ENCODE measurements at places on chromosomes 11 and 22.
A peak's percentile ranks its signal among the peaks of the same experiment; 100 is the strongest.

- no peak for DNase-seq
These were observed 670.2 kb downstream of the TBC1D22A start for GRCh38 chr22:47432683-47433082.

DNA sequence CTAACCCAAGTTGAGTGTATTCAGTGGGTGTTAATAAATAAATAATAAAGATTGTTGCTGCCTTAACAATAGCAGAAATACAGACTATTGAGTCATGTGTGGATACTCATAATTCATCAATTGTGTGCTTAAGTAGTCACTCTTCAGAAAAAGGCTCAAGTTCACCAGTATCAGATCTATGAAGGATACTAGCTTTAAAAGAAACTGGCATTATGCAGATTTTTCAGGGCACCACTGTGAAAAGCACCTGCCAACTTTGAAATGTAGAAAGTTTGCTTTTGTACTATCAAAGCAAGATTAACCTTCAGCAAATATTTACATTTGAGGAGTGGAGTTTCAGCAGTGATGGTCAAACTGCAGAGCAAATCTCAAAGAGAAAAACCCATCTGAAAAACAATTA lies 20.1 kb upstream of the SYTL2 start:
- no peak for DNase-seq

DNA sequence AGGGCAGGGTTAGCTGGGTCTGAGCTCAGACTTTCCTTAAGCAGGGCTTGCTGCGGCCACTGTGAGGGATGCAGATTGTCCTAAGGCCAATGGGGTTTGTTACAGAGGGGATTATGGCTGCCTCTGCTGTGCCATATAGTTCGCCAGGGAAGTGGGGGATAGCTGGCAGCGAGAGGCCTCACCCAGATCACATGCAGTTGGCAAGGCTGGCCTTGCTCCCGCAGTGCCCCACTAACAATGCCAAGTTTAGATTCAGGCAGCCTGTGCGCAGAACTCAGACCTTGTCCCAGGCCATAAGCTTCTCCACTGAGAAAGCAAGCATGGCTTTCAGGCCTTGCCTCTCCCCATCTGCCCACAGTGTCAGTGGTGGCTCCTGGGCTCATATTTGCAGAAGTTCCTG lies 4.7 kb upstream of the APOL2 start:
- DNase-seq = no peak

- DNase-seq = no peak
These were observed 42.2 kb upstream of the FAM181B start for GRCh38 chr11:82775736-82776346.

DNA sequence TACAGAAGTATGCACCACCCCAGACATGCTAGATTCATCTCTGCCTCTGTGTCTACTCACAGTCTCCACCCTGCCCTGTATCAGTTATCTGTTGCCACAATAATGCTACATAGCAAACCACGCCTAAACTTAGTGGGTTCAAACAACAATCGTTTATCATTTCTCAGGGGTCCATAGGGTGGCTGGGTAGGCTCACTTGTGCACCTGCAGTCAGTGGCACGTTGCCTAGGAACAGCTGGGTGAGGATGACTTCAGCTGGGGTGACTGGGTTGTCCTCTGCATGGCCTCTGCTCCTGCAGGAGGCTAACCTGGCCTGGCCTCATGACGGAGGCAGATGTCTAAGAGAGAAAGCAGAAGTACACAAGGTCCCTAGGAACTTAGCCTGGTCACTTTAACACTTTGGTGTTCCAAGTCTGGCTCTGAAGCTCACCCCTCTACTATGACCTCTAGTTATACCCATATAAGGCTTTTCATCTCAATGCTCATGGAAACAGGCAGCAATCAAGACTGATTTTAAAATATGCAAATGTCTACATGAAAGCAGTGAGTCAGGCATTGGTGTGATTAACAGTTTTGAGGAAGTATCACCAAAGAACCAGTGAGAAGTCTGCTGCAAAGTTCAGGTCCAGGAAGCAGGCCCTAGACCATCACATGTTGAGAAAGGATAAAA lies 10.7 kb downstream of the OLFML1 start:
- no peak for DNase-seq

- DNase-seq = no peak
These were observed 9.0 kb upstream of the DRD2 start for GRCh38 chr11:113484223-113484622.

- DNase-seq = no peak
These were observed 154.0 kb upstream of the SYT13 start for GRCh38 chr11:45440111-45440510.

- no peak for DNase-seq
These were observed 29.6 kb downstream of the PAK1 start for GRCh38 chr11:77444261-77444660.

GRCh38 chr11:130692220-130692619 lies 224.1 kb downstream of the SNX19 start:
- DNase-seq = no peak

DNA sequence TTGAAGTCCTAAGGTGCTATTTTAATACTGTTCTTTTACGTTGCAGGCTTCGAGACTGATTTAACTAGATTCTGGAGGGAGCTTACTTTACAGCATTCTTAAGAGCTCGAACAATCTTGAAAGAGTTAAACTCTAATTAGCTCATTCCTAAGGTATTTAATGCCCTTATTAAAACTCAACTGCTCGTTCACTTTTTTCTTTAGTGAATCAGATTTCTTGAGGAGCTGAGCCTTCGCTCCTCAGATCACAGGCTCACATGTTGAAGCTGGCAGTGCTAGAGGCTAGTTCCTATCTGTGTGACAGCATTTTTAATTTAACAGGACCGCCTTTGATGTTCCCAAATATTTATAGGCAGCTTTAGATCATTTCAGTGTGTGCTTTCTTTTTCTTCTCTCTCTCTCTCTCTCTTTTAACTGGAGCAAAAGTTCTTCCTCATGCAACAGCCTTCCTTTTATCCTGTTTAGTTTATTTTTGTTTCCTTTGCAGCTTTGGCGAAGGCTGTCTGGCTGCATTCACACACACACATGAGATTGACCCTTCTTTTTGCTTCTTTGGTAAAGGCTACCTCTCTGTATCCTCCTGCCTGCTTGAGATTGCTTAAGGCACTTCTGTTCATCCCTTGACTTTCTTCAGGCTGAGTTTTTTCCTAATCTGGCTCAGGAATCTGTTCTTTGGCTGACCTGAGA lies 21.0 kb downstream of the ZNRF3 start:
- no peak for DNase-seq

GRCh38 chr11:46119352-46120216 lies 1.7 kb downstream of the PHF21A start:
- DNase-seq = peak; percentile 60

- DNase-seq = no peak
These were observed 18.9 kb downstream of the MRGPRG start for GRCh38 chr11:3199537-3200295.

GRCh38 chr11:47437746-47438418 lies 11.1 kb downstream of the RAPSN start:
- no peak for DNase-seq

DNA sequence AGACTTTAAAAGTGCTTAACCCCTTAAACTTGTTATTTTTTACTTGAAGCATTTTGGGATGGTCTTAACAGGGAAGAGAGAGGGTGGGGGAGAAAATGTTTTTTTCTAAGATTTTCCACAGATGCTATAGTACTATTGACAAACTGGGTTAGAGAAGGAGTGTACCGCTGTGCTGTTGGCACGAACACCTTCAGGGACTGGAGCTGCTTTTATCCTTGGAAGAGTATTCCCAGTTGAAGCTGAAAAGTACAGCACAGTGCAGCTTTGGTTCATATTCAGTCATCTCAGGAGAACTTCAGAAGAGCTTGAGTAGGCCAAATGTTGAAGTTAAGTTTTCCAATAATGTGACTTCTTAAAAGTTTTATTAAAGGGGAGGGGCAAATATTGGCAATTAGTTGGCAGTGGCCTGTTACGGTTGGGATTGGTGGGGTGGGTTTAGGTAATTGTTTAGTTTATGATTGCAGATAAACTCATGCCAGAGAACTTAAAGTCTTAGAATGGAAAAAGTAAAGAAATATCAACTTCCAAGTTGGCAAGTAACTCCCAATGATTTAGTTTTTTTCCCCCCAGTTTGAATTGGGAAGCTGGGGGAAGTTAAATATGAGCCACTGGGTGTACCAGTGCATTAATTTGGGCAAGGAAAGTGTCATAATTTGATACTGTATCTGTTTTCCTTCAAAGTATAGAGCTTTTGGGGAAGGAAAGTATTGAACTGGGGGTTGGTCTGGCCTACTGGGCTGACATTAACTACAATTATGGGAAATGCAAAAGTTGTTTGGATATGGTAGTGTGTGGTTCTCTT lies 2.8 kb downstream of the MALAT1 start:
- DNase-seq = no peak

GRCh38 chr22:35473971-35474370 lies 66.7 kb upstream of the RASD2 start:
- DNase-seq = no peak

- no peak for DNase-seq
These were observed 58.4 kb upstream of the GRAMD1B start for GRCh38 chr11:123371506-123372297.

GRCh38 chr11:75768909-75769771 lies 562 bp downstream of the DGAT2 start:
- DNase-seq = no peak

DNA sequence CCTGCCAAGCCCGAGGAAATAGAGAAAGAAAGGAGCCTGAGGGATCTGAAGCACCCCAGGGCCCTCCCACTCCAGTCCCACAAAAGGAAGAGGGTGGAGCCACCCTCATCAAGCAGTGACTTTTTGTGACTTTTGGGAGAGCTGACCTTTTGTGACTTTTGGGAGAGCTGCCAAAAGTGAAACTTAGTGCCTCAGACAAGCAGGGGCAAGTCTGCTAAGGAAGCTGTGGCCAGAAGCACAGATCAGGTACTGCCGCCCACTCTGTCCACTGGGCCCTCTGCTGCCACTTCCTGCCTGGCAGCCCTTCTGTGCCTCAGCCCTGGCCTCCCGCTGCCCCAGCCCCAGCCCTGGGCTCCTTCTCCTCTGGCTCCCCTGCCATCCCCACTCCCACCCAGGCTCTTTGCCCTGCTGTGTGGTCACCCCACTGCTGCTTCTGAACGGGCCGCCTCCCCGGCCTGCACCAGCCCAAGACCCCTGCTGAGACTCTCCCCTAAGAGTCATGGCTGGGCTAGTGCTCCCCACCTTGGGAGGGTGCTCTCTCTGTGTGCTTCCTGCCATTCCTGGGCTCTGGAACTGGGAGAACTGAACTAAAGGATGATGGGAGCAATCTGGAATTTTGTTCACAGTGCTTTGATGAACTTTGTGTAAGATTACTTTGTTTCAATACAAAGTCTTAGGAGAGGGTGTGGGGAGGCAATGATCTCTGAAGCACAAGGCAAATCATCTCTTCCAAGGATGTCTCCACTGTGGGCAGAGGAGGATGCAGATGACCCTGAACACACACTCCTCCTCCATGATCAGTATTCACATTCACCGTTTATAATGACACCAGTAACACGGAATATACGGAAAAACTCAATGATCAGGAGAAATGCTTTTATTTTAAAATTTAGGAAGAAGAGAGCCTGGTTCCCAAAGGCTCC lies at the start of gene APOBEC3H:
Gene APOBEC3H (plus strand): TSS at position 147 of the 923 bp plus-strand sequence. CDS start 3,035 bp downstream, outside the sequence.
- DNase-seq = no peak

DNA sequence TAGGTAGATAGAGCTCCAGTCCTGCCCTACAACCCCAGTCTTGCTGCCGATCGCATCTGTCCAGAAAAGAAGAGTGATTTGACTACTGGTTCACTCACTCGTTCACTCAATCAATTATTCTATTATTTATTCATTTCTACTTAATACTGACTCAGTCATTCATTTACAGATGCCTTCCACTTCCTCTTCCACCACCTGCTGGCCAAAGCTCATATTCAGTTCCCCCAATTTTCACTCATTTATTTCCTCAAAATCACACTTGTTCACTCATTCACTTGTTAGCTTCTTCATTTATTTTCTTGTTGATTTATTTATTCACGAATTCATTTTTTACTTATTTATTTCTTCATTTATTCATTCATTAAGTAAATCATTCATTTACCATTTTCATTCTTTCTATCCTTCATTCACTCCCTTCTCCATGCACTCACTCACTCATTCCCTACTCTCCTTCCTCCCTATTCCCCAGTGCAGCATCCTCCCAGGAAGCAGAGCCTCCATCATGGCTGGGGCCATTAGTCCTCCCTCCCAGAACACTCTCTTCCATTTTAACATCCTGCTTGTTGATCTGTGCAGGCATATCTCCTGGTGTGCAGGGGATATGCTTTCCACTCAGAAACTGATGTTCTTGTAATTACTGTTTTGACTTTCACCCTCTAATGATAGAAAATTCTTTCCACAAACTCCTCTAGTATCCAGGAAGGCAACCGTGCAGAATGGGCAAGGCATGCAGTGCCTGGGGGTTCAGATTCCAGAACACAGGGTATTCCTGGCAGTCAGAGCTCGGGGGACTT lies 281.0 kb downstream of the TENM4 start:
- DNase-seq = no peak

- no peak for DNase-seq
These were observed 35.1 kb upstream of the NAV2 start for GRCh38 chr11:19677381-19678080.

- DNase-seq = no peak
These were observed 2.4 kb downstream of the CSDC2 start for GRCh38 chr22:41563051-41563711.

- DNase-seq = no peak
These were observed 3.3 kb upstream of the KMT5B start for GRCh38 chr11:68216171-68216938.

DNA sequence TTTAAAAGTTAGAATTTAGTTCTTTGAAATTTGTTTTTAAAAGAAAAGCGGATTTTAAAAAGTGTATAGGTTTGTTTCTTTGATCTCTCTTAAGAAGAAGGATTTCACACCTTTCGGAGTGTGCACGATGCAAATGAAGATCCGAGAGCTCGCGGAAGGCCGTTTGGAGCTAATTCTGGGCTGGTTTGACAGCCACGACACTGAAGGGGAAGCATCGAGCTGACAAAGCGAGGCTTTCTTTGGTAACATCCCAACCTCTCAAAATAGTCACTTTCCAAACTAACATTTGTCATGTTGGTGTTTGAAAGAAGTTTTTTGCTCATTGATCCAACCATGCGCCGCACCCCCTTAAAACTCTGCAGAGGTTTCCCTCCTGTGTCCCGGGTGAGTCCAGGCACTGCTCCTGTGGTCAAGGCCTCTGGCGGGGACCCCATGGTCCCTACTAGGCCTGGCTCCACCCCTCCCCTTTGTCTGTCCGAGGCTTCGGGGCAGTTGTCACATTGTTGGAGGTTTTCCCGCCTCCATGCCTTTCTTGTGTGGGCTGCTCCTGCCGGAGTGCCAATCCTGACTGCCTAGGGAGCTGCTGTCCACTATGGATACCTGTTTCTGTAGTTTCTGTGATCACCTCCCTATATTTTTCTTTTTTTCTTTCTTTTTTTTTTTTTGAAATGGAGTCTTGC lies 39.7 kb downstream of the MPPED1 start:
- no peak for DNase-seq

DNA sequence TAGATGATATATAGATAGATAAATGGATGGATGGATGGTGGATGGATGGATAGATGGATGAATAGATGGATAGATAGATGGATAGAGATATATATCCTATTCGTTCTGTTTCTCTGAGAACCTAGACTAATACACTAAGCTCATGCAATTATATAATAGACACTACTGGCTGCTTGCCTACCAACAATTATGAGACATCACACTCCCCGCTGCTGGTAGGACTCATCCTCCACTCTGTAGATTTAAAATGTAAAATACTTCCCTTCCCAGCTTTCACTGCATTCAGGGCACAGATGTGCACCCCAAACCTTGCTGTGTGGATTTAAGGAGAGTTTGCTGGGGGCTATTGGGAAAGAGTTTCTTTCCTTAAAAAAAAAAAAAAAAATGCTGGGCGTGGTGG lies 28.3 kb upstream of the RCN1 start:
- no peak for DNase-seq

- DNase-seq = no peak
These were observed 70.3 kb downstream of the SLC1A2 start for GRCh38 chr11:35348898-35349687.
